Activated T-helper 17 cell treated with anti-CD3 and anti-CD28 coated beads, Interleukin-2, amount 50 U/mL, for 72 hours (primary cell): ENCODE measurements at places on chromosomes 13 and 19. TPM values are rescaled to one million over a fixed set of nuclear protein-coding genes. Genes with fewer than 3 reads are reported as not detected.

Gene KLK6
- total RNA-seq, result not detected

Gene SSC5D
- 0.41 TPM for total RNA-seq

Gene CRLF1
- total RNA-seq, result not detected

- peaks cover 82% of the 10 kb centered on the region for H3K36me3 ChIP-seq
- no peaks in the 10 kb centered on the region for H3K27me3 ChIP-seq
- H3K4me1 ChIP-seq, result no peaks in the 10 kb centered on the region
- no peak for ATAC-seq
These were observed 11.1 kb downstream of the ZC3H13 start for GRCh38 chr13:46041419-46041839.

- H3K36me3 ChIP-seq, result no peaks in the 10 kb centered on the region
- no peaks in the 10 kb centered on the region for H3K4me1 ChIP-seq
- no peak for ATAC-seq
- no peak overlapping the region for H3K4me3 ChIP-seq
- H3K27me3 ChIP-seq, result peaks cover 13% of the 10 kb centered on the region
- H3K27ac ChIP-seq, result no peak overlapping the region
These were observed 18.3 kb downstream of the GPC6 start for GRCh38 chr13:93244918-93245280.

- H3K36me3 ChIP-seq, result no peaks in the 10 kb centered on the region
- H3K27me3 ChIP-seq, result peaks cover 3% of the 10 kb centered on the region
- H3K4me3 ChIP-seq, result no peak overlapping the region
These were observed 227.8 kb downstream of the KATNAL1 start for GRCh38 chr13:30079501-30079900.
